ENCODE measurements at places on chromosomes 12 and 14.

GRCh38 chr12:96420277-96420835 is 20.1 kb upstream of the CDK17 start:
- no peak for DNase-seq

DNA sequence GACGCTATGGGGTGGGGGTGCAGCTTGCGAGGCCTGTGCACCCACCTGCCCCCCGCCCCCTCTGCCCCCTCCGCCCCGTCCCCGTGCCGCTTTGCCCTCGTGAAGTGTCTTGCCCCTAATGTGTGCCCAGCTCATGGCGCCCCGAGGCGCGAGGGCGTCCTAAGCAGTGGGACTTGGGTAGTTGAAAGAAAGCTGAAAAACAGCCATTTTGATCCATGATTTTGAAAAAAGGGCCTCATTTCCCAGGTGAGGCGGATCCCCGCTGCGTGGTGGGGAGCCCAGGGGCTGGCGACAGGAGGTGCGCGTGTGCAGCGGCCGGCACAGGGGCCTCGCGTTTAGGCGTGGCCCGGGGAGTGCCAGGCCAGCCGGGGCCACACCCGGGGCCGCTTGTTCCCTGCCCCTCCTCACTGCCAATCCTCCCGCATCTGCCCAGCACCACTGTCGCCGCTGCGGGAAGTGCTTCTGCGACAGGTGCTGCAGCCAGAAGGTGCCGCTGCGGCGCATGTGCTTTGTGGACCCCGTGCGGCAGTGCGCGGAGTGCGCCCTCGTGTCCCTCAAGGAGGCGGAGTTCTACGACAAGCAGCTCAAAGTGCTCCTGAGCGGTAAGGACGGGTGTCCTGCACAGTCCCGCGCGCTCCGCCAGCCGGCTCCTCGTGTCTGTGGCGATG is 11.8 kb downstream of the ZFYVE21 start:
- no peak for DNase-seq

DNA sequence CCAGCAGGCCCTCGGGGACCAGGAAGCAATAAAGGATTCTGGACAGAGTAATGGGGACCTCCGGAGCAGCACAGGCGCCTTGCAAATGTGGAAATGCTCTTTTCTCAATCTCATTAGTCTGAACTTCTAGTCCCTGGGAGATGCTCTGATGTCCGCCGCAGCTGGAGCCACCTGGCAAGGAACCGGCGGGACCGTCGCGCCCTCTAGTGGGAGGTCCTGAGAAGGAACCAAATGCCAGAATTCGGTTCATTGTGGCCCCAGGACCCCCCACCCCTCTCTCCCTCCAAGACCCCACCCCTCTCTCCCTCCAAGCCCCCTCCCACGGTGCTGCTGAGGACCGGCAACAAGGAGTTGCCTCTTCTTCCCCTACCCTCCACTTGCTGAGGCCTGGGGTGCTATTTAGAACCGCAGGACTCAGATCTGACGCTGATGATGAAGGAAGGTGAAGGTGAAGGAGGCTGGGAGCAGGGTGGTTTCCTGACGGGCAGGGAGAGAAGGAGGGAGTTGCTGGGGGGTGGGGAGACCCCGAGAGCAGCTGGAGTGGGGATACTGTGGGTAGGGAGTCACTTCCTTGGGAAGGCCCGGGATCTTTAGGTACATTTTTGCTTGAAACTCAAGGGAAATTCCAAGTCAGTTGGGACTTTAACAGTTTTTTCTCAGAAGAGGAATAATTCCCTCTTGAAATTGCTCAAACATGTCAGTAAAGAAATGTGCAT is 42.5 kb downstream of the SMIM41 start:
- peak; percentile 73 for DNase-seq

DNA sequence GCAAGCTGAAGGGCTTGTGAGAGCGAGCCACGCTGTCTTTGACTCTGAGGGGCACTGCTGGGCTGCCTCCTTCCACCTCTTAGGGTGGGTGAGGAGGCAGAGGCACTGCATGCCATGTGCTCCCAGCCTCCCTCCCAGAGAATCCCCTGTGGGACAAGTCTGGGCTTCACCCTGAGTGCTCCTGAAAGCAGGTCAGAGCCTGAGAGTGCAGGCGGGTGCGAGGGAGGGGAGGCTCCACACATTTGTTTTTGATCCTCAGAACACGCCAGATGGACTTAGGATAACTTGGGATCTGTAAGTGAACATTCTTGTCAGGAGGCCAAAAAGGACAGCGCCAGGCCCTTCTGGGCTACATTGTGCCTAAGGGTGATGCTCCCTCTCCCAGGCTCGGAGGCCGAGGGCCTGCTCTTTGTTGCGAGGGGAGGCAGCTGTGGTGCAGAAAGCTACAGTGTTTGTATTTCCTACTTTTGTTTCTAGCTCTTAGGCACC is 155.4 kb downstream of the TMX1 start:
- DNase-seq: no peak

DNA sequence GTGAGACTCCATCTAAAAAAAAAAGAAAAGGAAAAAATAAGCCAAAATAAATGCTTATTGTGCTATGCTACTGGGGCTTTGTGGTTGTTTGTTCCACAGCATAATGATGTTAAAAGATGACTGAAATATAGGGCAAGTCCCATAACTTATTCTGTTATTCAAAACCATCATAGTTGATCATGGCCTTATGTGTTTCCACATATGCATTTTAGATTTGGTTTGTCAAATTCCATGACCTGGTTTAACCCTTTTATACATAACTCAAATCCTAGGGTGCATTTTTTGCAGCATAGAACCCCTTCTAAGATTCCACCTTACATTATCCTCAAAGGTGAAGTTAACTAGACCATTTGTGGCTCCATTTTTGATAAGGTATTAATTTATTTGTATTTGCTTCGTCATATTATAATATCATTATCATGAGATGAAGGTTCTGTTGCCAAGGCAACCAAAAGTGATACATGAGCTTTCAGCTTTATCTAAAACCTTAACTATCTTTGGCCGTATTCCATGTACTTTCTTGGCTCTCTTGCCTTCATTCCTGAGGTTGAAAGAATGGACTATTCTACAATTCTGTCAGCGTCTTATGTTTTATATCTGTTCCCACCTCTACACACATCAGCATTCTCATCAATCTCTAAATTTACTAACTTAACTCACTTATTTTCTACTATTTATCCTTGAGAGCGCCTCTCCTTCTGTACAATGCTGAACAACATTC is 138.7 kb upstream of the DYRK2 start:
- no peak for DNase-seq

- DNase-seq: no peak
Observed at GRCh38 chr14:55976219-55976618, 142.0 kb upstream of the PELI2 start.

DNA sequence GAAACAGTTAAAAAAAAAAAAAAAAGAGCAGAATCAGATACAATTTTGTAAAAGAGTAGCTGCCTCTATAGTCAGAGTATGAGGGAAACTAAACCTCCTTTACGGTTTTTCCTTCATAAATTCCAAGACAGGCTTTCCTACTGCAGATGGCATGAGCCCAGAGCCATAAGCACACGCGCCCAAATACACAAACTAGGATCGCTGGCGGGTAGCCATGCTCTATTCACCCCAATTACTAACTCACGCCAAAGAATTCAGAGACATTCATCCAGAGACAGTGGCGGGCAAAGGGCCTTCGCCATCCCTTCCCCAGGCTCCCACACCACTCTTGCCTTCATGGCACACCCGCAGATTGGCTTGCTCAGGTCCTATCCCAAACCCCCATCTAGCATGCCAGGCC is 48.2 kb downstream of the MOK start:
- DNase-seq: no peak

DNA sequence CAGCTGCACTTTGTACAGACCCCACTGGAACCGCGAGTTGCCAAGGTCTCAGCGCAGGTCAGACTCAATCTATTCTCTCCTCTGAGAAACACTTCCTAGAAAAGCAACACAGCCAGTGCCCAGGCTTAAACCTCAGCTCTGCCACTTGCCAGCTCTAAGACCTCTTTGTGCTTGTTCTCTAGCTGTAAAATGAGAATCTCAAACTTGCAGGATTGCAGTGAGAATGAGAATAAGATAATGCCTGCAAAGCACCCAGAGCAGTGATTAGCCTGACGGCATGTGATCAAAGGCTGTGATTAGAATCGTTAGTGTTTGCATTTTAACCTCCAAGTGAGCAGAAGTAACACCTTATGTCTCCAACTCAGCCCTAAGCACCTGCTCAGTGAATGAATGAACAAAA is 21.3 kb downstream of the ANO2 start:
- no peak for DNase-seq

DNA sequence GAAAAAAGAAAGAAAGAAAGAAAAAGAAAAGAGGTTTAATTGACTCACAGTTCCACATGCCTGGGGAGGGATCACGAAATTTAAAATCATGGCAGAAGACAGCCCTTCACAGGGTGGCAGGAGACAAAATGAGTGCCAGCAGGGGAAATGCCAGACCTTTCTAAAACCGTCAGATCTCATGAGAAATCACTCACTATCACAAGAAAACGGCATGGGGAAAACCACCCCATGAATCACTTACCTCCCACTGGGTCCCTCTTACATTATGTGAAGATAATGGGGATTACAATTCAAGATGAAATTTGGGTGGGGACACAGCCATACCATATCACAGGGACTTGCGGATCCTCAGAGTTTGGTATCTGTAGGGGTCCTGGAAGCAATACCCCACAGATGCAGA is 16.3 kb upstream of the EGLN3 start:
- no peak for DNase-seq

- no peak for DNase-seq
Observed at GRCh38 chr12:119705182-119705581, 37.2 kb downstream of the PRKAB1 start.

DNA sequence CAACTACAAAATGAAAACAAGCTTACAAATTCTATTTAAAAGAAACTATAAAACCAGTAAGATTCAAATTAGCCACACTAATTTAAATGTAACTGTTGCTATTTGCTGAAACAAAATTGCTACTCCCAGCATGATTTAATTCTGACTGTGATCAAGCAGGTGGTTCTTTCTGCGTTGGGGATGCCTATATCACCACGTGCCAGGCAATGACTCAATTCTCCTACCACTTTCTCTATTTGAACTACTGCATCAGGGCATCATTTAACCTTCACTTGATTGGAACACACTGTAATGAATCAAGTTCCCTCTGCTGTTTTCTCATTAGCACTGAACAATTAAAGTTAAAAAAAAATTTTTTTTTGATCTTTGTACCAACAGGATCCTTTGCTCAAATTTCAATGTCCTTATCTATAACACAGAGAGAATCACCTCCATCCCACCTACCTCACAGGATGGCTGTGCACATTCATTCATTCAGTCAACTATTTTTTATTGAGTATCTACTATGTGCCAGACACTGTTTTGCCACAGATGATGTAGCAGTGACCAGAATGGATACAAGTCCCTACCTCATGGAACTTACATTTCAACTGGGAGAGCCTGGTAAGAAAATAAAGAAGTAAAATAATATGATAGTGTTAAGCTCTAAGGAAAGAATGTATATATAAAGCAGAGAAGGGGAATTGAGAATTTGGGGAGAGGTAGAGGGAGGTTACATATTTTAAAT is 8.0 kb upstream of the ACTN1 start:
- DNase-seq: no peak

DNA sequence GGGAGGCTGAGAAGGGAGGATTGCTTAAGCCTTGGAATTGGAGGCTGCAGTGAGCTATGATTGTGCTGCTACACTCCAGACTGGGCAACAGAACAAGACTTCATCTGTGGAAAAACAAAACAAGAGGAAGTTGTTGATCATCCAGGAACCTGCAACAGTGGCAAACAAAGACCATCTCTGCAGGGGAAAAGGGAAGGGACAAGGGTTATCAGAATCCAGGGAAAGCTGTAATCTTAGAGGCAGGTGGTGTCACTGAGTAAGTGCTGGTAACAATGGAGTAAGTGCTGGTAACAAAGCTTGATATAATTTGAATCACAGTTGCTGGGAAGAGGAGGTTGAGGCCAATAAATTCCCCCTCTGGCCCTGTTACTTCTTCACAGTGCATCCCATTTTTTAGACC is 27.5 kb upstream of the DCN start:
- DNase-seq: no peak

DNA sequence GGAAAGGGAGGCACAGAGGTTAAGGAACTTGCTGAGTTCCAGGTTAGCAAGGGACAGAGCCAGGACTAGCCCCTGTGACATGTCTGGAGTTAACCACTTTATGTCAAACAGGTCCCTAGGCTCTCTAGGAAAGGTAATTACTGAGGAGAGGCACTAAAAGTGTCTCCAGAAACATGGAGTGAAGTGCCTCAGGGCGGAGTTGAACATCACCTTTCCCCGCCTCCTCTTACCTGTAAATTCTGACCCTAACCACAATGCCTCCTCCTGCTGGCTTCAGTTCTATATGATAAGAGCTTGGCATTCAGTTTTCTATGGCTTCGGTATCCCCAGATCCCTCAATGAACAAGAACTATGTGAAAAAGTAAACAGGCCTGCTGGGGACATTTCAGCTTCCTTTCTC is 18.1 kb downstream of the RPH3A start:
- DNase-seq: no peak

DNA sequence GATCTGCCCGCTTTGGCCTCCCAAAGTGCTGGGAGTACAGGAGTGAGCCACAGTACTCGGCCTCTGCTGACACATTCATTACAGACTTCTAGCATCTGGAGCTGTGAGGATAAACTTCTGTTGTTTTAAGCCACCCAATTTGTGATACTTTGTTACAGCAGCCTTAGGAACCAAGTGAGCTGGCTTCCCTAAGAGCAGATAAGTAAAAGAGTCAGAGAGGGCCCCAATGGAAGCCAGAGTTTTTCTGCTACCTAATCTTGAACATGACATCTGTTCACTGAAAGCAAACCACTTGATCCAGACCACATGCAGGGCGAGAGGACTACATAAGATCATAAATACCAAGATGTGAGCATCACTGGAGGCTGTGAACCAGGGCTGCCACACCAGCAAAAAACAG is 3.7 kb upstream of the MAPKAPK5 start:
- no peak for DNase-seq

GRCh38 chr14:59087240-59087639 is 101.2 kb upstream of the DAAM1 start:
- DNase-seq: no peak
